ENCODE measurements at places on chromosomes 3 and 15.

DNA sequence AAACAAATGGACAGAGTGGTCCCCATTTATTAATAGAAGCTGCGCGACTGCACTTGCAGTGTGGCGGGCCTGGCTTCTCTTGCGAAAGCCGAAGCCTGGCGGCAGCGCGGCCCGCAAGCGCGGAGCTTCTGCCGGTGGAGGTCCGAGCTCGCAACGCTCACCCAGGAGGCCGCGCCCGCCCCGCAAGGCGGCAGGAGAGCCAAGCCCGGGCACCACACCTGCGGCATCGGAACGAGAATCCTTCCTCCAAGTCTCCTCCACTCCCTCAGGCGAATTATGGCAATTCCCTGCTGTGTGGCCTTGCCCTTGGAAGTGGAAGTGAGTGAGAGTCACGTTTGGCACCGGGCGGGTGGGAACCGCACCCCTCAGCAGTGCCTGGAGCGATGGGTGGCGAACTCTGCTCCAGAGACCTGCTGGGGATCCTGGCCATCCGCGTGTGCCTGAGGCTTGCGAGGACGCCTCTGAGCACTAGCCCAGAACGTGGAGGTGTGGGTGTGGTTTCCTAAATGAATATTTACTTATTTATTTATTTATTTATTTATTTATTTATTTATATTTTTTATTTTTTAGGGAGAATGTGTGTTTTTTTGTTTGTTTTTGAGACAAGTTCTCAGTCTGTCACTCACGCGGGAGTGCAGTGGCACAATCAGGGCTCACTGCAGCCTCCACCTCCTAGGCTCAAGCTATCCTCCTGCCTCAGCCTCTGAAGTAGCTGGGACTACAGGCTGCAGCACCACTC lies 133.7 kb upstream of the UBE2E1 start:
- no peak for DNase-seq

DNA sequence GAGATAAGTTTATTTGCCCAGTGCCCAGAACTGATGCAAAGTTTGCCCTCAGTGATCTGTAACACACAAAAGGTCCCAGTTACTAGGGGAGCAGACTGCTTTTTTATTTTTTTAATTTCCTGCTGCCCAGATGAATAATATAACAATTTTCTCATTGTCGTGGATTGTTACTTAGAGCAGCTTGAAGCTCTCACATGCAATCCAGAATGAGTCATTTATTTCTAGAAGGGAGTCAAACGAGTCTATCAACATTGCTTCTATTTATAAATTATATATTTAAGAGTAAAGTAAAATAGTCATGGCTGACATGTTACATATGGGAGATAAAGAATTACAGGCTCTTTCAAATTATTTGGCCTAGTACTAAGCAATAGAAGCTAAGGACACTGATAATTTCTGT lies 41.3 kb downstream of the MEIS2 start:
- peak; percentile 73 for DNase-seq

DNA sequence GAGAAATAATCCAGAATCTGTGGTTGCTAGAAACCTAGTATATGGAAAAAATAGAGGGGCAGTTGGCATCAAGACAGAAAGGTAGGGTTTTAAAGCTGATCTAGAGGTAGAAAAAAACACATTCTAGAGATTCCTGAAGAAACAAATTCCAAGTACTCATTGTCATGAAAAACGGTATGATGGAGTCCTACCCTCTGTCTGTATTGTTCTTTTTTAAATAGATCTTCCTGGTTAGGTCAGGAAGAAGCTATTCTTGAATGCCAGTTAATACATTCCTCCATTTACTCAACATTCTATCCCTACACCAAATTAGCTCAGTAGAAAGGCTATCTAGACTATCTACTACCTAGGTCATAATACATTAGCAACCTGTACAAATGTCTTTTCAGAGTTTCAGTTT lies 364.7 kb downstream of the FHIT start:
- DNase-seq, result no peak

DNA sequence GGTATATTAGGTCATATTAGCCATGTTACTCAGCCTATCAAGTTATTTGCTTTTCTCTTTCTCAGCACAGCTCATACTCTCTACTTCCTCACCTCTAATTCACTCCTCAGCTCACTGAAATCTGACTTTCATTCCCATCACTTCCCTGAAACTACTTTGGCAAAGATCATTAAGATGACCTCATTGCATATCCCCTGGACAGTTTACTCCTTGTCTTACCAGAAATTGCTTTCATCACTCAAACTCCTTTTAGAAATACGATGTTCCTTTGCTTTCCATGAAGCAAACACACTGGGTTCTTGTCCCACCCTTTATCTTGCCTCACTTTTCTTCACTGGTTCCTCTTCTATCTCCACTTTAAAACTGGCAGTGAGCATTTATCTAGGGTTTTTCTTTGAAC lies 354.4 kb downstream of the TUSC7 start:
- peak; percentile 15 for DNase-seq

GRCh38 chr3:4744405-4745234 lies 234.6 kb upstream of the BHLHE40 start:
- DNase-seq, result no peak

DNA sequence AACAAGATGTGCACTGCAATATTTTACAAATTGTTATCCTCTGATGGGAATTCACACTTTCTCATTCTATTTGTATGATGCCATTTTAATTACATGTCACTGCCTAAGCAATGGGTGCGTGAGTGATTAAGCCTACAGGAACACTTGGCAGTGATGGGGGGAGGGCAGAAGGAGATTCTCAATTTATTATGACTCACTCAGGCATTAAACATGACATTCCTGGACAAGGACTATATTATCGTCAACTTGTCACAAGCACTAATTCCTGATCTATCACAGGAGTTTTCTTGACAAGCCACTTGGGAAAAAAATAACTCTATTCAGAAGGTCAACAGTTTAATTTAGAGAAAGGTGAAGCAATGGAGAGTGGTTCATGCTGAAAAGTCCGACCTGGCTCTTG lies 556.8 kb downstream of the NSUN3 start:
- DNase-seq, result no peak

DNA sequence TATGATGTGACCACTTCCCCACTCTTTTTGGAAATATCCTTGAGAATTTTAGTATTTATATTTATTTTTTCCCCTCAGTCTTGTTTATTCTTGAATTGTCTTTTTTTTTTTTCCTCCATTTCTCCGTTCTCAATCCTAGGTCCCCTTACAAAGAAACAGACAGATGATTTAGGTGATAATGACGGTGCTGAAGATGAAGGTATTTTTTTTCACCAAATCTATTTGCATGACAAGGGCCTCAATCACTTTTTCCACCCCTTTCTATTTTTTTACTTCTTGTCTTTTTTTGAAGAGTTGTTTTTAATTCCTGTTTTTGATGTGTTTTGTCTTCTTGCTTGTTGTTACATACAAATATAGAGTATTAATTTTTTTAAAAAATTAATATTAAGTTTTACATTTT lies 402.6 kb downstream of the NLGN1 start:
- DNase-seq, result no peak

DNA sequence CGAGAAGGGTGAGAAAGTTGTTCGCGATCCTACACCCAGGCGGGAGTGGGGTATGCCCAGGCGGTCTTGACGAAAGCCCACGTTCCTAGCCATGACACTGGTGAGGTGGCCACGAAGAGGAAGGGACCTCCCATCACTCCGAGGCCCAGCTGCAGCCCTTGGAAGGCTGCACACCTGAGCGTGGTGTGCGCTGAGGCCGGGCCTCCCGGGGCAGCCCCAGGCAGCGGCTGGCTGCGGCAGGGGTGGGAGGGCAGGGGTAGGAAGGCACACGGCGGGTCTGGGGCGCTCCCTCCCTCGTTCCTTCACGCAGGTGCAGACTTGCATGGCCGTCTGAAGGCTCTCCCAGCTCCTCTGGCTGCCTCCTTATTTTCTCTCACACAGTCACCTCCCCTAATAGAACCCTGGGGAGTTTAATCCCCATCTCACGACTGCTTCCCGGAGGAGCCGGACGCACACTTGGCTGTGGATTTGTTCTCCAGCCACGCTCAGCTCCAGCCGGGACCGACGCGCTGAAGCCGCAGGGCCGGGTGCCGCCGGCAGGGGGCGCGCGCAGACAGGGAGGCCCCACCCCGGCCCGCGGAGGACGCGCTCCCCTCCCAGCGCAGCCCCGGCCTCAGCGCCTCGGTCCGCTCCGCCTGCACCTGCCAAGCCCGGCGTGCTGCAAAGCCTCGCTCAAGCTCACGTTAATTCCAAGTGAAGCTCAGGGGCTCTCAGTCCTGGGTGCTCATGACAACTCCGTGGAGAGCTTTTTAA lies 37.8 kb upstream of the MUC4 start:
- no peak for DNase-seq

Data from AG04450 (cell line).